Activated CD4-positive, alpha-beta T cell treated with anti-CD3 and anti-CD28 coated beads, Interleukin-2, amount 50 U/mL, for 4 hours (primary cell): ENCODE measurements at places on chromosomes 5 and 9.

DNA sequence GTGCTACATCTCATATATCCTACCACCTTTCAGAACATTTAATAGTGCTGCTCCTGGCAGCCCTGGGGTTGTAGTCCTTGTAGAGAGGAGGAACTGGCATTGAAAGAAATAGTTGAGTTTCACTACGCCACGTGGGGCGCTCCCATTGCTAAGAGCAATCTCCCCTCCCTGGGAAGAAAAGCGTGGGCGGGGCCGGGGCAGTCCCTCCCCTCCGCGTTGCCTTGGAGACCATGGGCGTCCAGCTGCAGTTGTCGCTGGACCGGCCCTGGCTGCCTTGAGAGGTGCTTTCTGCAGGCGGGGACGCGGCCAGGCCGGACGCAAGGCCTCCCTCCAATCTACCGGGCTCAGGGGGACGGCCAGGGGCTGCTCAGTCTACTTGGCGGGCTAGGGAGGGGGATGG lies 368 bp upstream of the CCDC180 start:
- no peak for DNase-seq

DNA sequence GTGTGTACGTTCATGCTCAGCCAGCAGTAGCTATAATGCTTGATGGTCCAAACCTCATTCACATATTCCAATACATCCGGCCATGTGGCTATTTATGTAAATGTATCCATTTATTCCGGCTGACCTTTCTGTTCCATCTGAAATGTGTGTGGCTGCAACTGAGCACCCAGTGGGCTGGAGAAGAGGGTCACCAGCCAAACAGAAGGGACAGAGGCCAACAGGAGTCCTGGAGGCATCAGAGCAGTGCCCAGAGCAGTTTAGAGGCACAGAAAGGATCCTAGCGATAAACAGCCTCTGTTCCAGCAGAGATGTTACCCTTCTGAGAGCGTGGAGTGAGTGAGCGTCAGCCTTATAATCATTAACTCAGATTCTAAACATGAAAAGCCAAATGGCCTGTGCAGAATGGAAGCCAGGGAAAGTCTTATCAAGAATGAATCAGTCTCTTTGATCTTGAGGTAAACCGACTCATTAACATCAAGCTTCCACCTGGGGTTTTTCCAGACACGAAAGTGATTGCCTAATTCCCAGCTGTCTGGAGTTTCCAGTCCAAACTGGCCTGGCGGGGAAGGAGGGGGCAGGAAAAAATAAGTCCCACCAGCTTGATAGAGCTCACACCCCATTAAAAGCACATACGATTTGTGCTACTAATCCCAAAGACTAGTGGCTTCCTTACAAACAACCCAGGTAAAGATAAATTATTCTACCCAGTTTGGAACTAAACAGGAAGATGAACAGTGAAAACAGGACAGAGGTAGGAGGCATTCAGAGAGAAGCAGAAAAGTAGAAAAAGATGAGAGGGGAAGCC lies 55.7 kb downstream of the SUSD1 start:
- DNase-seq, result no peak

DNA sequence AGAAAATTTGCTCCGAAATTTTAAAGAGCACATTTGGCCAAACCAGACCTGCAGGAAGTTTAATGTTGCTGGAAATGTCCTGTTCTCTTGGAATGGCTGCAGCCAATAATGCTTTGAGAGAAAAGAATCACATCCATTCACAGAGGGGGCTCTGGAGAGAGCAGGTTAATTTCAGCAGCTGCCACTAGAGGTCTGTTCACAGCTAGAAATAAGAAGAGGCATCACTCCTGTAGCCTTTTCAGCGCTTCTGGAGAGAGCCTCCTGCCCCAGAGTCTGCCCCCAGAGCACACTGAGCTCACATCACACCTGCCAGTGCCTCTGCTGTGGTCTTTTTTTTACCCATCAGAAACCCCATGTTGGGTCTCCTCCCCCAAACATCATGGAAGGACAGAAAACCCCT lies 124.8 kb upstream of the RAD23B start:
- no peak for DNase-seq

- no peak for DNase-seq
These were observed 3.6 kb upstream of the IL3 start for GRCh38 chr5:132056610-132057497.

DNA sequence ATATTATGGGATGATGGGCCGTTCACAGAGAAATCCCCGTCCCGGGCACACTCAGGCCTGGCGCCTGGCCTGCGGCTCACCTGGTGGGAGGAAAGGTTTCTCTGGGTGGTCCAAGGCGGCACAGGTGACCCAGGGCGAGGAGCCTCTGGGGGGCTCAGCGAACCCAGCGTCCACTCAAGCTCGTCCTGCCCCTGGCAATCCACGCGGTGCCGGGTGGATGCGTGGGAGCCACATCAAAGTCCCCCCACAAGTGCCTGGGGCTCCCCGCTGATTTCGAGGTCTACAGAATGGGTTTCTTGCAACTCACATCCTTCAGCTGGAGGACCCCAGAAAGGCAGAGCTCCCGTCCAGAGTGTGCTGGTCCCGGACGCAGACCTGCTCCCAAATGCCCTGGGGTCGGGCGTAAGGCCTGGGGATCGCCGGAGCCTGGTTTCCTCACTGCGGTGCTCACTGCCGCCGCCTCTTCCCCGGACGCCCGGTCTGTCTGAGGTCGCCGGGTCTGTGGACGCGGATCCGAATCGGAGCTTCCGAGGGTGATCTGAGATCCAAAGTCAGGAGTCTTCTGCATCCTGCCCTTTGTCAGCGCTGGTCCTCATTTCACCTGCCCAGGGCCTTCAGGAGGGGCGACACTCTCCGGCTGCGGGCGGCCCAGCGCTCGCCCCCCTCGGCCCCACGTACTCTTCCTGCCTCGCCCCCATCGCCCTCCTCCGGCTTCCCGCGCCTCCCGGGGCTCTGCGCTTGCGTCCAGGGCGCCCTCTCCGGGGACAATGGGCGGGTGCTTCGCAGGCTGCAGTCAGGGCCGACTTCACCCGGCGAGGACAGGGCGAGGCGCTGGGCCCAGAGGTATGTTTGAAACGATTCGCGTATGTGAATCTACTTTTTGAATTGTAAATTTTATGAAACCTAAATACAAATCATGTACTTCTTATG lies 20.0 kb upstream of the RUFY1 start:
- peak; percentile 45 for DNase-seq

GRCh38 chr5:59342181-59342580 lies 551.3 kb downstream of the PDE4D start:
- DNase-seq, result no peak

DNA sequence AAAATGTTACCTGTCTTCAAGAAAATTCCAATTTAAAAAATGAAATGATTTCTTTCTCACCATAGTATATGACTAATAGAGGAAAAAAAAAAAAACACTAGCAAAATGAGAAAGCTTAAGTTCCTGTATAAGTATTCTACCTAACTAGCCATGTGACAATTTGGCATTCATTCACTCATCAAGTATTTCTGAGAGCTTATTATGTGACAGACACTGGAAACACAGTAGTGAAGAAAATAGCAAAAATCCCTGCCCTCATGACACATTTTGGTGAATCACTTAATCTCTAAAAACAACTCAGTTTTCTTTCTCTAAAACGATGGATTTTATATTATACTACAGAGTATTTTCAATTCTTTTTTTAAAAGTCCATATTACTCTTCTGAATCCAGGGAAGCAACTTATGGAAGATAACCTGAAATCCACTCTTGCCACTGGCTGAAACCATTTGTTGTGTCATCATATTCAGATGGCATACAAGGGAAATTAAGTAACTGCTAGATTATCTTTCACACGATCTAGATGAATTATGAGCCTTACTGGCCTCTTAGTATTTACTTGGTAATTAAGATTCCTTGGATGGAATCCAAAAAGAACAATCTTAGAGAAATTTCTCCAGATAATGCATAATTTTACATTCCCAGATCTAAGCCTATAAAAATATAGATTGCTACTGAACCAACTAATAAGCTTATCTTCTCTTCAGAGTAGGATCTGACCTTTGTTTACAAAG lies 5.5 kb downstream of the PTBP3 start:
- no peak for DNase-seq
